ENCODE measurements at places on chromosomes 2 and 18.

GRCh38 chr2:7962161-7962560 lies 719.7 kb upstream of the ID2 start:
- DNase-seq = no peak

- DNase-seq = no peak
These were observed 152.8 kb downstream of the EHBP1 start for GRCh38 chr2:62858231-62858832.

GRCh38 chr2:233794128-233794658 lies 16.1 kb downstream of the MROH2A start:
- DNase-seq = no peak

DNA sequence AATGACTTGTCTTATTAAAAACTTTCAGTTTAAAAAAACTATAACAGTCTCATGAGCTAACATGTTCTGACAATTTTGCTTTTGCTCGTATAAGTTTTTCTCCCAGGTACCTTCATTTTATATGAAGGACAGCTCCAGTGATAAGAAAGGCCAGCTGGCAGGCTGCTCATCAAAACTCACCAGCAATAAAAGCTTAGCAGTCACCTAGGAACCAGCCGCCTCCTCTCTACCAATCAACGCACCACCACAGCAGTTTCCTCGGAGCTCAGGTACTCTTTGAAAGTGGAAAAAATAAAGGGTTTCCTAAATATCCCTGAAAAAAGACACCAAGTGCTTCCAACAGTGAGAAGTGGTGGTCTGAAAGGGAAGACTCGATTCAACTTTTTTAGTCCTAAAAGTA lies 100.9 kb upstream of the CCDC150 start:
- DNase-seq = no peak

DNA sequence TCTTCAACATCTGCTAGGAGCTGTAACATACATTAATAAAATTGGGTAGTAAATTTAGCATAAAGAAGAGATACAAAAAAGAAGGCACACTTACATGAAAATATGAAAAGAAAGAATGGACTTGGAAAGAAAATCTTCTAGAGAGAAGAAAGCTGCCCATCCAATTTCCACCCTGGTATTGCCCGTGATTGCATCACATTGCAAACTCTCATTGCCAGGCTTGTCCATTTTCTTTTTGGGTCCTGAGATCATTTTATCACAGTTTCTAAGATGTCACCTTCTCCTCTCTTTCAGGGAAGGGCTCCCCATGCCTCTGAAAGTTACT lies 321.5 kb downstream of the RND3 start:
- DNase-seq = no peak

- DNase-seq = no peak
These were observed 128.7 kb downstream of the EIPR1 start for GRCh38 chr2:3248754-3249475.

DNA sequence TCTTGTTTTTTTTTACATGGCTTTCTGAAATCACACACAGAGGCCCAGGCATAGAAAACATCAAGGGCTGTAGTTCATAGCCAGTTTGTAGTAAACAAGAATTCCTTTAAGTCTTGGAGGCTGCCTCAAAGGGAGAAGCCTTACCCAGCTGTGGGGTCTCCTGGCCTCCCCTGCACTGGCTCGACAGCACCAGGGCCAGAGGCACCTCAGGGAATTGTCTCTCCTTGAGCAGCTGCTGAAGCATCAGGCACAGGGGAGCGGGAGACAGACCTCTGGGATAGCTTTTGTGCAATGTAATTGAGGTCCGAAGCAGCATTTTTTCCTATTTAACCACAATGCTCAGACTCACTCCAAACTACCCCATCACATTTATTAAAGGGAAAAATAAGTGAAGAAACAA lies 209.1 kb downstream of the HRH4 start:
- no peak for DNase-seq
